Activated CD8-positive, alpha-beta memory T cell treated with anti-CD3 and anti-CD28 coated beads for 4 hours (primary cell): ENCODE measurements at places on chromosomes 12 and 14.

DNA sequence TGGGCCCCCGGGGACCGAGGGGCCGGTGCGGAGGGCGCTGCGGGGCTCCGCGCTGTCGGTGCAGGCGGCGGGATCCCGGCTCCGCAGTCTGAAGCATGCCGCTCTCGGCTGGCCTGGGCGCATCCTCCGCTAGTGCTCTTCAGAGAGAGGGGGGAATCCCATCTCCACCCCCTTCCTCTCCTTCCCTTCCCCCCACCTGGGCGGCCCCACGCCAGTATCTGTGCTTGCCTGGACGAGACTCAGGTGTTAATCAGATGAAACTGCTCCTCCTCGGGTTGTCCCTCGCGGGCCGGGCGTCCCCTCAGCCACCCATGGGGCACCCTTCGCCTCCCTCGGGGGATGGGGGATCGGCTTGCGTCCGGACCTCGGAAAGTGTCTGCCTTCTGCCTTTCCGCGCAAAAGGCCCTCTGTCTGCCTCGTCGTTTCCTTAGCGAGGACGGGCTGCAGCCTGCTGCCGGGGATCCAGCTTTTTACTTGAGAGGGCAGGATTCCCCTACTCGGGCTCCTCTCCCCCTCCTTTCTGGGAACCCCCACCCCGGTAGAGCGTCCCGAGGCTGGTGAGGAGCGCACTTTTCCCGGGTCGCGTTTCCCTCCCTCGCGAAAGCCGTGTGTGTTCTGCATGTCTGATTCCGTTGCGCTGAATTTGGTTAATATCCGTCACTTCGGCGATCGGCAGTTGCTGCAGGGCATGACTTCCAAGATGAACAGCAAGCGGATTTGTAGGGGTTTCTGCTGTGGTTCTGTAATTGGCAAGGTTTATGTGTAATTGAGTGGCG lies 1.1 kb downstream of the GPHN start:
- no peak for DNase-seq

- DNase-seq: no peak
Observed at GRCh38 chr14:53295985-53296582, 143.0 kb upstream of the DDHD1 start.

DNA sequence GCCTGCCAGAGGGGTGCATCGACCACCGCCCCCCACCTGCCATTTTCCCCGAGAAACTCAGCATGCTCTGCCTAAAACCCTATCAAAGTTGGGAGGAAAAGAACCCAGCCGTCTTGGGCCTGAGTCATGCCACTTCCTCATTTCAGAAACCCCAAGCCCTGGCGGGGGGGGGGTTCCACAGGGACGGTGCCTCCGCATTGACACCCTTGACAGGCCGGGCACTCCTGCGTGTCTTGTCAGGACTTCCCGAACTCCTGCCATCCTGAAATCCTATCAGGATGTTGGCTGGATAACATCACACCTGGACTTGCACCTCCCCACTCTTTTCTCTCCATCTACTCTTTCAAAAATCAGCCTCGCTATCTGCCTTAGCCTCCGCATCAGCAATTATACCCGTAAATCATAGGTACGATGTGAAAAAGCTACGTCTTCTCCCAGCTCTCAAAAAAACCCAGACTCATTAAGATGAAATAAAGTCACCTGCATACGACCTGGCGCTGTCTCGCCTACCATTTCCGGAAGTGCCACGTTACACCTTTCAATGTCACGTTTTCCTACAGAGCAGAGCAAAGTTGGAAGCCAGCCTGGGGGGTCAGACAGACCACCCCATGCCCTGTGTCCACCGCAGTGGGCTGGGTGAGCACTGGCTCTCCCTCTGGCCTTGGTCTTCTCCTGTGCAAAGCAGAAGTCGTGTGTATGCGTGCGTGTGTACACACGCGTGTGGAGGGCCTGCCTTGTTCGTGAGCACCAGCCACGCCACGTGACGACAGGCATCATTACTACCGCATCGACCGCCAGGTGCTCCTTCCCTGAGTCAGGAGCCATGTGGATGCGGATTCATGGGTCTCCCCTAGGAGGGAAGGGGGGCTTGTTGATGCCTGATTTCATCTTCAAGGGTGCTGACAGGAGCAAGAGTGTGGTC lies 96.7 kb downstream of the RFLNA start:
- peak; percentile 19 for DNase-seq

DNA sequence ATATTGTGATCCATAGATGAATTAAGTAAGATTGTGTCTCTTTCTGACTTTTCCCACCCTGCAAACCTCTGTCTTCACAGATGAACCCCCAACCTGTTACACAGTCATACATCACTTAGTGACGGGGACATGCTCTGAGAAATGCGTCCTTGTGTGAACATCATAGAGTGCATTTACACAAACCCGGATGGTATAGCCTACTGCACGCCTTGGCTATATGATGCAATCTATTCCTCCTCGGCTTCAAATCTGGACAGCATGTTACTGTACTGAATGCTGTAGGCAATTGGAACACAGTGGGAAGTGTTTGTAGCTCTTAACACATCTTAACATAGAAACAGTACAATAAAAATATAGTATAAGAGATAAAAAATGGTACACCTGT lies 7.4 kb upstream of the TESPA1 start:
- no peak for DNase-seq

GRCh38 chr12:7129872-7130691 lies at the start of gene CLSTN3:
CLSTN3 (plus strand) TSS chr12:7130371; CDS start chr12:7130649, 278 bp downstream.
- peak; percentile 77 for DNase-seq

DNA sequence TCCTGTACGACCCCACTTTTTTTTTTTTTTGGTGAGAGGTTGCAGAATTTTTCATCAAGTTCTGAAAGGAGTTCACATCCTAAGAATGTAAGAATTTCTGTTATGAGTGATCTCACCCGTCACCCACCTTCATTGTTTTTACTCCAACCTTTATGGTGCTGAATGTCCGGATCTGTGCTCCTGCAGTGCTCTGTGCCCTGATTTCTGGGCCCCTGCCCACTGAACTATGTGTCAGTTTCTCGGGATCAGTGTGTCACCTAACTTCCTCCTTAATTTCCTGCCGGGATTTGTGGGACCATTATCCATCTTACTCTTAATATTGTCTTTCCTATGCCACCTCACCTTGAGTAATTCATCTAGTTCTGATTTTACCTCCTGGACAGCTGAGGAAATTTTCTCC lies 11.6 kb downstream of the RASSF8 start:
- no peak for DNase-seq

DNA sequence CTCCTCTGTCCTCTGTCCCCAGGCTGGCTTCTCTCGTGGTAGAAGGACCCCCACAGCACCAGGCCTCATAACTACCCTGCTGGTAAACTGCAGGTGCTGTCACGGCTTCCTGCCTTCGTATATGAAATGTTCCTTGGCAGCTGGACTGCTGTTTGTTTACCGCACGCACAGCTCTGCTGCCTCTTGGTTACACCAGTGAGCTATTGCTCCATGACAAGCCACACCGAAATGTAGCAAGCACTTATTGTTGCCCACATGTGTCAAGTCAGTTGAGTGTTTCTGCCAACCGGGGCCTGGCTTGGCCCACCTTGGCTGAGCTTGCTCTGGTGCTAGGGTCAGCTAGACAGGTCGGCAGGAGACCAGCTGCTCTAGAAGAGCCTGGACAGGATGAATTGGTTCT lies 21.7 kb upstream of the TCL1B start:
- no peak for DNase-seq

GRCh38 chr12:89542236-89542635 lies 16.4 kb upstream of the POC1B start:
- DNase-seq: no peak

GRCh38 chr14:47392326-47392725 lies 283.1 kb downstream of the MDGA2 start:
- no peak for DNase-seq

DNA sequence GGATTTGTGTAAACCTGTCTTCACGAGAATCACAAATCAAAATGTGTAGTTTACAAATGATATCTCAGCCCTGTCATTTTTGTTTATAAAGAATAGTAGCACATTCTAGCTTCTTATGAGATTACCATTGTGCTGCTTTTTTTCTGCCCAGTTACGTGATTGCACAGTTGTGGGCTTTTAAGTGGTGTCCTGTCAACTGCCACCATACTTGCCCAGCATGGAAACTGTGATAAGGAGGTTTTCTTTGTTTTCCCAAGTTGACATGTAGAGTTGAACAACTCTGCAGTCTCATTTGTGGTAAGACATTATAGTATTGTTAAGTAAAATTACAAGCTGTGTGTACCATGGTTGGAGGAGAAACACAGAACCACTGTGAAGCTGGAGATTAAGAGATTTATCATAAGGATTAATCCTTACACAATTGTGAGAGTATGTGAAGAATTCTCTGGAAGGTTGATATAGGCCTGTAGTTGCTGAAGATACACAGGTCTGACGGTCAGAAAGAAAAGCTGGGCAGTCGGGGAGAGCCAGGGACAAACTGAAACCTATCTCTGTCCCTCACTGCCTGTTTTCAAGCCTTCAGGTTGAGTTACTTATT lies 12.2 kb downstream of the CHURC1 start:
- DNase-seq: no peak

- no peak for DNase-seq
Observed at GRCh38 chr14:50862036-50862570, 9.8 kb upstream of the ABHD12B start.
